IMR-90 (cell line): ENCODE measurements at places on chromosomes 7 and 10.

DNA sequence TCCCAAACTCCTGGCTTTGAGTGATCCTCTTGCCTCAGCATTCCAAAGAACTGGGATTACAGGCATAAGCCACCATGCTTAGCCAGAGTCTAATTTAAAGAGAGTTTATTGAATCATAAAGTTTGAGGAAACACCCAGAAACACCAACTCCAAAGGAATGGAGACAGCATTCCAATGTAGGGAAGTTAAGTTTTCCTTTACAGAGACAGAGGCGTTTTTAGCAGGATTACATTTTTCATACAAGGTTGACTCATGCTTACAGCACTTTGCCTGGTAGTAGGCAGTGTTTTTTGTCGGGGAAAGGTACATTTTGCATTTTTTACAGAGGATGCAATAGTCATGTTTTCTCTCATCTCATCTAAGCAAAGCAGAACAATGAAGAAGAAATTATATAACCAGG is 18.9 kb upstream of the OPN4 start:
- peak; percentile 91 for DNase-seq

- DNase-seq, result no peak
These were observed 58.3 kb downstream of the REEP3 start for GRCh38 chr10:63579371-63580014.

GRCh38 chr10:113957013-113957412 is 86.7 kb upstream of the ADRB1 start:
- peak; percentile 93 for DNase-seq

DNA sequence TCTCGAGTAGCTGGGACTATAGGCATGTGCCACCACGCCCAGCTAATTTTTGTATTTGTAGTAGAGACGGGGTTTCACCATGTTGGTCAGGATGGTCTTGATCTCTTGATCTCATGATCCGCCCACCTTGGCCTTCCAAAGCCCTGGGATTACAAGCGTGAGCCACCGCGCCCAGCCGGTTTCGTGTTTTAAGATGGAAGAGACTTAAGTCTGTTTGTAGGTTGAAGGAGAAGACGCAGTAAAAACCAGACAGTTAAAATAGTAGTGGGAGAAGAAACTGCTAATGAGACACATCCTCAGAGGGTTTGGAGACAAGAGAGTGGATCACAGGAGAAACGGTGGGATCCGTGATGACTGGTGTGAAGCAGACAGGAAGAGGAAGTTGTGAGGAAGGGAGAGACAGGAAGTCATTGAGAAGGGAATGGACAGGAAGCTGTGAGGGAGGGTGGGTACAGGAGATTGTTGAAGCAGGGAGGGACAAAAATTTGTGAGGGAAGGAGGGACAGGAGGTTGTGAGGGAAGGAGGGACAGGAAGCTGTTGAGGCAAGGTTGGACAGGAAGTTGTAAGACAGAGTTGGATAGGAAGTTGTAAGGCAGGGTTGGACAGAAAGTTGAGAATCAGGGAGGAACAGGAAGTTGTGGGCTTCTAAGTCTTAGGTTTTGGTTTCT is 115.5 kb downstream of the WDFY4 start:
- DNase-seq, result no peak

DNA sequence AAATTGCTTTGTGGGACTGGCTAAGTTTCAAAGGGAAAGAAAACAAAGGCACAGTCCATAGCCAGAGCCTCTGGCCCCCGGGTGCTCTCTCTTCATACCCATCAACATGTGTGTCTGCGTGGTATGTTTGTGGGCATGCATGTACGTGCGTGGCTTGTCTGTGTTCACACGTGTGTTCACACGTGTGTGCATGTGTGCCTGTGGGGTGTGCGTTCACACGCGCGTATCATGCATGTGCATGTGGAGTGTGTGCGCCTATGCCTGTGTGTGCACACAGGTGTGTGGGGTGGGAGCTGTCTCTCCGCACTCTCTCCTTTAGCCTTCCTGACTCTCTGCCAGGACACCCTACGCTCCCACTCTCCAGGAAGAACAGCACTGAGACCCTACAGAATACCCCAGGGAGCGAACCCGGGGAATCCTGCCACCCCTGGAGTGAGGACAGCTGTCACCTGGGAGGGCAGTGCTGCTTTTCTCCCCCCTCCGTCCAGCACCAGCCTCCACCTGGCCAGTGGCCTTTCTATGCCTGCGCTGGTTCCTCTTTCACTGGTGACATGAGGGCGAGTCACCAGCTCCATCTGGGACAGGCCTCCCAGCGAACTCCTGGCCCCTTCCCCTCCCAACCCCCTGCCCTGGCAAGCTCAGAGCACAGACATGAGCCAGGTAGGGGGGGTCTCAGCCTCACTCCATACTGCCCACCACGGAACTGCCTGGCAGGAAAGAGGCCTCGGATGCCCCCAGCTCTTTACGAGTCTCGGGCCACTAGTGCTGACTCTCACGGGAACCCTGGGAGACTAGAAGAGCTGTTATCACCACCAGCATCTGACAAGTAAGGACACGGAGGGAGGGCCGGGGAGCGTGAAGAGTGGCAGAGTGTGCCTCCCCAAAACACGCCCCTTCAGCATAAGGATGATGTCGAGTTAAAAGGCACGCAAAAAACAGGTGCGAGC is 16.5 kb downstream of the WDR86 start:
- no peak for DNase-seq

DNA sequence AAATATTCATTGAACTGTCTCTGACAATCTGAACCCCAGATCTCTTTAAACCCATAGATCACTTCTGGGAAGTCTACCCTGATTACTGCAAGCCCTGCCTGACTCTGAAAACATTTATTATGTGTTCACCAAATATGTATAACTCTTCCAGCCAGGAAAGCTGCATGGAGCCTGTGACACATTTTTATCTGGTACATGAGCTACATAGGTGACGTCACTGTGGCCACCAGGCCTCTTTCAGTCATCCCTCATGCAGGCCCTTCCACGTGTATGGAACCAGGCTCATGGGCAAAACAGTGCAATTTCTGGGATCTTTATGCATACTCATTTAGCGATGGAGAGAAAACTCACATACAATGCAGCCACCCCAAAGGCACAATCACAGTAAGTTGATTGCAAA is 133.9 kb upstream of the NUPR2 start:
- no peak for DNase-seq

- DNase-seq, result no peak
These were observed 72.8 kb upstream of the CUX1 start for GRCh38 chr7:101744588-101744987.

DNA sequence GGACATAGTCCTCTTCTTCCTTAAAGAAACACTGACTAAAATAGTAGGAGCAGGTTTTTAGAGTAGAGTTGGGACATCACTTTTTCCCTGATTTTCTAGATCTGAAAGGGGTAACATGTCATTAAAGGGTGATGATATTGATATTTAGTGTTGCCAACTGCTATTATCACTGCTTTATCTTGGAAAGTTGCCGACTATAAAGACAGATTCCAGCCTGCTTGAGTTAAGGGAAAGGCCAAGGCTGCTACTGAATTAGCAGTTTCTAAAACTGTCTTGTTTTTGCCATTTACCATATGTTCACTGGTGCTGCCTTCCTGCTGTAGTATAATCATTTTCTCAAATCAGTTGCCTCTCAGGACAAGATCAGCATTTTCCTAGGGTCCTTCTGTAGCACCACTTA is 29.7 kb downstream of the AP3M1 start:
- no peak for DNase-seq

DNA sequence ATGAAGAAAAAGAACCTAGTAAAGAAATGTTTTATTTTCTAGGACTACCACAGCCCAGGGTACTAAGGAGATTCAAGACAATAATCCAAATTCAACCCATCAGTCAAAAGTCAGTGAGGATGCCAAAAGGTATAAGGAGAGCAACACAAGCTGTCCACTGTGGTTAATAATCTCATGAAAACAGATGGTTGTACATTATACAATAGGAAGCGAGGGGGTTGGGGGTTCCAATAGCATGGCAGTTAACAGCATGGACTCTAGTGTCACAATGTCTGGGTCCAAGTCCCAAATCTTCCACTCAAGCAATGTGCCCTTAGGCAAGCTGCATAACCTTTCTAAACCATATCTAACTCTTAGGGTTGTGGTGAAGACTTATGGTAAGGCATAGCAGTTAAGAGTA is 35.1 kb downstream of the BRAF start:
- DNase-seq, result no peak

GRCh38 chr7:4103352-4104091 is 578.6 kb upstream of the FOXK1 start:
- DNase-seq, result peak; percentile 7

GRCh38 chr10:11381023-11381422 is 230.4 kb downstream of the USP6NL start:
- peak; percentile 32 for DNase-seq

DNA sequence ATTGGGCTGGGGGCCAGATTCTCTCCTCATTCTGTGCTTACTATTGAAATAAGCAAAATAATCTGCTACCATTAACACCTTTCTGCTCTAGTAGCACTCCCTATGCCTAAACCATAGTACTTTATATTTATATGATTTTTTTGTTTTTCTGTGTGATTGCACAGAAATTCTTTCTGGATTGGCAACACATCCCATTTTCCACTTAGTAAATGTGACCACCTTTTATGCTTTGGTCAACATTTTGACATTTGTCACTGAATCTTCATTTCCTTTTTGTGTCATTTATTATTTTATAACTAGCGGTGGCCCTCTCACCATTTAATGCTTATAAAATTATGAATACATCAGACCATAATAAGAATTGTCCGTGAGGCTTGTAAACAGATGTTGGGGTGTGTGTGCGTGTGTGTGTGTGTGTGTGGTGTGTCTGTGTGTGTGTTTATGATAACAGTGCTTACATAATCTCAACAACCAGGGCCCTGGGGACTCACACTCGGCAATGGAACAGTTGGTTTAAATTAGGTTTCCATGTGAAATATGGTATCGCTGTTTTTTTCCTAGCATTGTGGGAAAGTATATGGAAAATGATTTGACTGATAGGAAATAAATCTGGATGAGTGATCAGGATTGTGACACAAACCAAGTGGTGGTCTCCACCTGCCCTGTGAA is 138.9 kb downstream of the NOC3L start:
- DNase-seq, result no peak

DNA sequence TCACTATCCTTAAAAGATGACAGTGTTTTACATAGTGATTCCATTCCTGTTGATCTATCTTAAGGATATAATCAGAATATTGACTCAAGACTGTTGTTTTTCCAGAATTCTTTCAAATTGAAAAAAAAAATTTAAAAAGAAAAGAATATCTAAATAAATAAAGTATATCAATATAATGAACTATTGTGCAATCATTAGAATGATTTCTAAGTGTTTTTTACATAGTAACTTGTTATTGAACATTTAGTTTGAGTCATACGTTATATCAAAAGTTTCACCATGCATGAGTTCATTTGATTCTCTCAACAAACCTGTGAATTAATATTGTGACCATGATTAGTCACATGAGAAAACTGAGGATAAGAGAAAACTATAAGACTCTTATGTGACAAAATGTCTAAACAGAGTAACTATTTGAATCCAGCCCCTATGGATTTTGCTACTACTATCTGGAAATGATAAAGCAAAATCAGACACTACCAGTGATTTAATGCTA is 46.1 kb downstream of the KLF6 start:
- DNase-seq, result no peak

DNA sequence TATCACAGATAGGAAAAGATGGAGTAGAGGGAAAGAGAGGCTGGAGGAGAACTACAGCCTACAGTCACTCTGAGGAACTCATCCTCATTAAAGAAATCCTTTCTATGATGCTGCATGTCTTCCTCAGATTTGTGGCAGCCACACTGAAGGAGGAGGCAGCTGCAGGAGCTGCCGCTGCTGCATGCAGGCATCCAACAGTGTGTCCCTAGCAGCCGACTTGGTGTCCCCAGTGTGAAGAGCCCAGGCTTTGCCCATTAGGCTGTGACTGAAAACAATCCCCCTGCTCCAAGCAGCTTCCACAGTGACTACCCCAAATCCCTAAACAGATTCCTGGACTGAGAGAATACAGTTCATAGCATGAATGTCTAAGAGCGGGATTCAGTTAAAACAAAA is 23.1 kb downstream of the SKIDA1 start:
- no peak for DNase-seq

DNA sequence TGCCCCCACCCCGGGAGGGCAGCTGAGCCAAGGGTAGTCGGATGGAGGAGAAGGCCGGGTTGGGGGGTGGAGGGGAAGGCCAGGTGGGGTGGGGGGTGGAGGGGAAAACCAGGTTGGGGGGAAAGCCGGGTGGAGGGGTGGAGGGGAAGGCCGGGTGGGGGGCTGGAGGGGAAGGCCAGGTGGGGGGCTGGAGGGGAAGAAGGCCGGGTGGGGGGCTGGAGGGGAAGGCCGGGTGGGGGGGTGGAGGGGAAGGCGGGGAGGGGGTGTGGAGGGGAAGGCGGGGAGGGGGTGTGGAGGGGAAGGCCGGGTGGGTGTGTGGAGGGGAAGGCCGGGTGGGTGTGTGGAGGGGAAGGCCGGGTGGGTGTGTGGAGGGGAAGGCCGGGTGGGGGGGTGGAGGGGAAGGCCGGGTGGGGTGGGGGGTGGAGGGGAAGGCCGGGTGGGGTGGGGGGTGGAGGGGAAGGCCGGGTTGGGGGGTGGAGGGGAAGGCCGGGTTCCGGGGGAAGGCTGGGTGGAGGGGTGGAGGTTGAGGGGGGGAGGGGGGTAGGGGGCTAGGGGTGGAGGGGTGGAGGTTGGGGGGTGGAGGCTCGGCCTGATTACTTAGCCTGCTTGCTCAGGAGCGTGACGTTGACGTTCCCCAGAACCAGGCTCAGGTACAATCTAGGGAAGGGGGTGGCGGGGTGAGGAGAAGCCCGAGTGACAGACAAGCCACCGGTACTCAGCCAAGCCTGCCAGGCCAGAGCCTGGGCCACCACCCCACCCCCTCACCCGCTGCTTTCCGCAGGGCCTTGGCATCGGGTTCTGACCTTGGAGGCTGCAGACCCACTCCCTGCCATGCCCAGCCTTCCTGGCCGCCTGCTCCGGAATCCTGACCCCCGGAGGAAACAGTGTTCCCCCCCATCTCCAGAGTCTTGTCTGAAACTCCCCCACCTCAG is 5.6 kb downstream of the TMEM120A start:
- no peak for DNase-seq

DNA sequence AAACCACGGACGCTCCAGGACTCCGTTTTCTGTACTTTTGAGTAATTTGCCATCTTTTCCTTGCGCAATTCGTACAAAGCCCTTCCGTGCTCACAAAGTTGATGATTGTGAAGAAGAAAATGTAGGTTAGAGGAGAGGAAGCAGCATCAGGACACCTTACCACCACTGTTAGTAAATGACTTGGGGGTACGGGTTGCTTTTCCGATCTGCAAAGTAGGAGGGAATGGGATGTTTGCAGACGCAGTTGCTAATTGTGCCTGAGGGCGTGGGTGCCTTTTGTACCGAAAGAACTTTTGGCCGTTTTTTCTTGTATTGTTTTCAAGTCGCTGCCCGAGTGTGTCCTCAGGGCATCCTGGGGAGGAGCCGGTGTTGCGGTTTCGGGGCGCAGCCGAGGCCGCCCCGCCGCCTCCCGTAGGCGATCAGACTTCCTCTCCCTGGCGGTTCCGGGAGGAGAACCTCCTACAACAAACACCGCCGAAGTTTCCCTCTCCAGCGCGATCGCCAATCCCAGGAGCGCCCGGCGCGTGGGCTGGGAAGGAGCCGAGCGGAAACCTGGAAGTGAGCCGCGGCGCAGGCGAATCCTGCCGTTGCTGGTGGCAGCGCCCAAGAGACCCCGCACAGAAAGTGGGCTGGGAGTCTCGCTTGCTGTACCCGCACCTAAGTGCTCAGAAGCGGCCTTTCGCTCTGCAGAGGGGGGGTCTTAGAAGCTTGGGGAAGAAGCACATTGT is 1.0 kb downstream of the PRR15 start:
- peak; percentile 2 for DNase-seq

- DNase-seq, result no peak
These were observed 54.2 kb downstream of the FOXP2 start for GRCh38 chr7:114468844-114469243.

GRCh38 chr10:130049987-130050386 is 60.6 kb downstream of the C10orf143 start:
- no peak for DNase-seq

- DNase-seq, result peak; percentile 41
These were observed 31.7 kb downstream of the GPR22 start for GRCh38 chr7:107501593-107501992.
